ENCODE measurements at places on chromosomes 5 and 9.

- no peak for DNase-seq
Measured at GRCh38 chr9:133576031-133576874, 32.9 kb downstream of the FAM163B start.

DNA sequence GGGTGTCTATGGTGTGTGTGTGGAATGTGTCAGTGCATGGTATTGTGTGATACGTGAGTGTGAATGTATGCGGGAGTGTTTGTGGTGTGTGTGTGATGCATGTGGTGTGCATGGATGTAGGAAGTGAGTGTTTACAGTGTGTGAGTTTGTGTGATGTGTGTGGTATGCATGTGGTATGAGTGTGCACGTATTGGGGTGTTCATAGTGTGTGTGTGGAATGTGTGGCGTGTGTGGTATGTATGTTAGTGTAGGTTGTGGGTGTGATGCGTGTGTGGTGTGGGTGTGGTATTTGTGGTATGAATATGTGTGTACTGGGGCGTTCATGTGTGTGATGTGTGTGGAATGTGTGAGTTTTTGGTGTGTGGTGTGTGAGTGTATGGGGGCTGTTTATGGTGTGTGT lies 40.1 kb upstream of the BICD2 start:
- DNase-seq = no peak

- no peak for DNase-seq
Measured at GRCh38 chr5:66344544-66344943, 200.4 kb downstream of the SREK1 start.

DNA sequence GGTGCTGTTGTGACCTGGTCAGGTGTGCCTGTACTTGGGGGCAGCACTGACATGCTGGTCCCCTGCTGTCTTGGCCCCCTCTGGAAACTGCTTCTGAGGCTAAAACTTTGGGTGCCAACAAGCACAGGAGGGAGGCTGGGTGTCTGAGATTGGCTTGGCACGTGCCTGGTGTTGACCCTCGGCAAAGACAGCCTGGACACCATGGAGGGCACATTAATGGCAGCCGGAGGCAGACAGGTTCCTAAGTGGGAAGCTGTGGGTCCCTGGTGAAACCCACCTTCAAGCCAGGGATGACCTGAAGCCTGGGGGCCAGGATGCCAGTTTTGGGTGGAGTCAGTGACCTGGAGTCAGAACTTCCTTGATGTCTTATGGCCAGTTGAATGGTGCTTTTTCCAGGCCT lies 894.1 kb downstream of the PTPRD start:
- DNase-seq = no peak

GRCh38 chr5:147547730-147548129 lies 37.9 kb upstream of the DPYSL3 start:
- DNase-seq = no peak

Measured in foreskin melanocyte (primary cell).